M059J (cell line): ENCODE measurements at places on chromosomes 1 and 21. TPM values are rescaled to one million over a fixed set of nuclear protein-coding genes. Genes with fewer than 3 reads are reported as not detected.

Gene LENEP
- total RNA-seq, result not detected in 2 replicates

Gene KRTAP20-2
- not detected in 2 replicates for total RNA-seq

Gene UBE4B
- 24.4 and 27.2 TPM in 2 replicates for total RNA-seq

Gene CYP4Z1
- total RNA-seq, result not detected in 2 replicates

Gene UBXN10
- total RNA-seq, result not detected in 2 replicates

Gene ZNF648
- not detected in 2 replicates for total RNA-seq

DNA sequence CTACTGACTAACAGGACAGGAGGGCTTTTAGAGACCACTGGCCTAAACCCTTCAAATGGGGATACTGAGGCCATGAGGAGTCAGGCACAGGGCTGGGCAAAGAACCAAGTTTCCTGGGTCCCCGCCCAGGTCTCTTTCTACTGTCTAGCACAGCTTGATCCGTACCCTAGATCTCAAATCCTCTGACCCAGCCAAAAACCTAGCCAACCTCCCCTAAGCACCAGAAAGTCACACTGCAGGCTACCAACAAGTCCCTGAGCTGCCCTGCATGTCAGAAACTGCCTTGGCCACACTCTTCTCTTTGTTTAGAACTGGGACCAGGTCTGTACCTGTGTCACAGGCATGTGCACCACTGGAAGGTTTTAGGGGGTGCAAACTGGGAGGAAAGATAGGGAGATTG lies 33.6 kb downstream of the AHDC1 start:
- DNase-seq, result no peak

- DNase-seq, result no peak
These were observed 1.5 kb upstream of the ETS2 start for GRCh38 chr21:38804030-38804788.

GRCh38 chr1:180615493-180616290 lies 16.1 kb upstream of the XPR1 start:
- no peak for DNase-seq

DNA sequence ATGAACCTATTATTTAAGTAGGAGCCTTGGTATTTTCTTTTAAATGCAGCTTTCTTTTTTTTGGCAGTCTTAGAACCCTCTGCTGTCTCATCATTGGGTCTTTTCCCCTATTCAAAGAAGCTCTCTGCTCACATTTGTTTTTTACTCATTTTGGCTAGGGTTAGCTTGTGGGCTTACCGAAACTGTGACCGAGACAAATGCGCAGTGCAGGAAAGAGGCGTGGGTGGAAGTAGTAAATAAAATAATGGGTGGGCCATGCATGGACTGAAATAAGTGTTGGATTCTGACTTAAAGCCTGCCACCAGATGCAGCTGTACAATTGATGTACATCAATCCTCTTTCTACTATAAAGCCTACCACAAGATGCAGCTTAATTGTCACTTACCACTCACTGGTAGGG lies 14.7 kb downstream of the XPR1 start:
- no peak for DNase-seq

DNA sequence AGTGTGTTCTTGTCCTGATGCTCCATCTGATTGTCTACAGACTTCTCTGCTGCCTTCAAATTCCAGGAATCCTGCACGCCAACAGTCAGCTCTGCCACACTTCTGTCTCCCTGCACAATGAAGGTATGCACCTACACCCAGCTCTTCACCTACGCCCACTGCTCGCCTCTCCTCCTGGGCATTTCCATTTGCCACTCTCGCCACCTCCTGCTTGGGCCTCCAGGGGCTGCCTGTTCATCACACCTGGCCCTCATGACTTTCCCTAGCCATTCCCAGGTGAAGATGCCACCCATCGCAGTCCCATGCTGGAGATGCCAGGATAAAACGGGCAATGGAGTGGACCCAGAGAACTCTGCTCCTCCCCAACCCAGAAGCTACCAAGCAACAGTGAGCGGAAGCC lies 96.5 kb upstream of the ATP1A1 start:
- no peak for DNase-seq

DNA sequence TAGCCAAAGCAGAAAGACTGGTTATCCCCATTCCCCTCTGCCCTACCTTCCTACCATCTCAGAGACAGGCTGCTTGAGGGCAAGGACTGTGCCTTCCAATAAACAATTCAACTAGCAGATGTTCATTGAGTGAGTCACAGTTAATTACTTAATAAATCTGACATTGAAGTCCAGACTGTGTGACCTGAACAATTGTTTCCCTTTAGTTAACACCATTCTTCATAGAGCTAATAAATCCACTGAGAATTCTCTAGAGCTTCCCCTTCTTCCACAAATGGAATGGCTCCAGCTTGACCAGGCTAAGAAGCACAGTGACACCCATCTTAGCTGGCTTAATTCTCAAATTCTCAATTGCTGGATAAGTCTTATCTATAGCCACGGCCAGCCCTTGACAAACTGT lies 61.9 kb upstream of the GJA5 start:
- DNase-seq, result peak; percentile 49

DNA sequence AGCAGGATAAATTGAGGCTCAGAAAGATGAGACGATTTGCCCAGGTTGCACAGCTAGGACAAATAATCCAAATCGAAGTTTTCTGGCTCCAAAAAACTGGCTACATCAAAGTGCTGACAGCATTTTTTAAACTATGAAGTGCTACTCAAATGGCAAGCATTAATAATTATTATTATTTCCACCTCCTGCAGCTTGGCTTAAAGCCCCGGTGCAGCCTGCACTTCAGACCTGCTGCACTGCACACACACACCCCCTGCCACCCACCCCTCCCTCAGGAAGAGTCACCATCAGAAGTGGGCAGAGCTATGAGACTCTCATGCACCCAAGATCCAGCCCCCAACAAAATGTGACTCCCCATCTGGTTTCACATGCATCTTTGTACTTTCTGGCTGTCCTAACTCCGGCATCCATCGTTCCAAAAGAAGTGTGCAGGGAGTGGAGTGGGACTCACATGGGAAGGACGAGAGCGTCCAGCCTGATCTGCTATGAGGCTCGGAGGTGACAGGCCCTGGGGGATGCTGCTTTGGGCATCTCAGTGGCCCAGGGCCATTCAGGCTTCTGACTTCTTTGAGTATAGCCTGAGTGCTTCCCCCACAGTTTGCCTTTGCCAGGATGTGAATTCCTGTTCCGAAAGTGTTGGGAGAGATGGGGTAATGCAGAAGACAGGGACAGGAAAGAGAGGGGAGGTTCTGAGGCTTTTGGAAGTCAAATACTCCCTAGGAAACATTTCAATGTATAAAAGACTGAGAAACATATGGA lies 65.0 kb upstream of the FAM20B start:
- no peak for DNase-seq

DNA sequence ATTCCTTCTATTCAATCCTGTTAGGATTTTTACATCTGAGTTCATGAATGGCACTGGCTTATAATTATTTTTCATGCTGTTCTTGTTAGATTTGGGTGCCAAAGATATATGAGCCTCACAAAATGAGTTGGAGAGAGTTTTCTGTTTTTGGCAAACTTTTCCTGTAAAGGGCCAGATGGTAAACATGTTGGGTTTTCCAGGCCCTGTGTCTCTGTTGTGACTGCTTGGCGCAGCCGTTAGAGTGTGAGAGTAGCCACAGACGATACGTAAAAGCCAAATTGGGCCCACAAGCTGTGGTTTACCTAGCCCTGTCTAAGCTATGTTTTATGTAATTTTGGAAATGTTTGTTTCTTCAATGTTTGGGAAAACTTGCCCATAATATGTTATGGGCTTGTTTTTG lies 15.6 kb upstream of the CA6 start:
- no peak for DNase-seq

DNA sequence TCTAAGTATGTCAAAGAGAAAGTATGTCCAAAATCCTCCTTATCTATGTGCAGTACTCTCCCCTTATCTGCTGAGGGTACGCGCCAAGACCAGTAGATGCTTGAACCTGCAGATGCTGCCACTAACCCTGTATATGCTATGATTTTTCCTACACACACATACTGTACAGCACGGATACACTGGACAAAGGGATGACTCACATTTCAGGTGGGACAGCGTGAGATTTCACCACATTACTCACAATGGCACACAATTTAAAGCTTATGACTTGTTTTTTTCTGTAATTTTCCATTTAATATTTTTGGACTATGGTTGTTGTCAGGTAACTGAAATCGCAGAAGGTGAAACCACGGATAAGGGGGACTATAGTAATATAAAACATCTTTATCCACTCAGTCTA lies 4.1 kb downstream of the ORC1 start:
- no peak for DNase-seq

- no peak for DNase-seq
These were observed 1434.5 kb downstream of the KCNT2 start for GRCh38 chr1:195173753-195174152.

DNA sequence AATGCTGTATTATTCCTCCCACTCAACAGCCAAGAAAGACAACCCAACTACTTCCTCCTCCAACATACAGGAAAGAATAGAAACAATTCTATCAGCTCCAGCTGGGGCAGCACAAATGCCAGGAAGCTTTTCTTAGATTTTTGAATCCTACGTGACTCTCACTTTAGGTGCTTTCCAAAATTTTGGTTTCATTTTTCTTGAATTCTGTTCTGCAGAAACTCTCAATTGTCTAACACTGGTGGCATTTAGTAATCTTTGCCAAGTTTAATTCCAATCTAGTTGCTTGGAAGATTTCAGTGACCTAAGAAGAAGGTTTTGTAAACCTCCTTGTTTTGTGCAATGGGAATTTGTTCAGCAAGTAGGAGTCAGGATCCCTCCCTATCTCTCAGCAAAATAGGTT lies 37.1 kb upstream of the DOCK7 start:
- peak; percentile 60 for DNase-seq

GRCh38 chr1:243623841-243624240 lies 226.2 kb downstream of the AKT3 start:
- DNase-seq, result peak; percentile 84
